ENCODE measurements at places on chromosomes 5 and 9.
A peak's percentile ranks its signal among the peaks of the same experiment; 100 is the strongest.

DNA sequence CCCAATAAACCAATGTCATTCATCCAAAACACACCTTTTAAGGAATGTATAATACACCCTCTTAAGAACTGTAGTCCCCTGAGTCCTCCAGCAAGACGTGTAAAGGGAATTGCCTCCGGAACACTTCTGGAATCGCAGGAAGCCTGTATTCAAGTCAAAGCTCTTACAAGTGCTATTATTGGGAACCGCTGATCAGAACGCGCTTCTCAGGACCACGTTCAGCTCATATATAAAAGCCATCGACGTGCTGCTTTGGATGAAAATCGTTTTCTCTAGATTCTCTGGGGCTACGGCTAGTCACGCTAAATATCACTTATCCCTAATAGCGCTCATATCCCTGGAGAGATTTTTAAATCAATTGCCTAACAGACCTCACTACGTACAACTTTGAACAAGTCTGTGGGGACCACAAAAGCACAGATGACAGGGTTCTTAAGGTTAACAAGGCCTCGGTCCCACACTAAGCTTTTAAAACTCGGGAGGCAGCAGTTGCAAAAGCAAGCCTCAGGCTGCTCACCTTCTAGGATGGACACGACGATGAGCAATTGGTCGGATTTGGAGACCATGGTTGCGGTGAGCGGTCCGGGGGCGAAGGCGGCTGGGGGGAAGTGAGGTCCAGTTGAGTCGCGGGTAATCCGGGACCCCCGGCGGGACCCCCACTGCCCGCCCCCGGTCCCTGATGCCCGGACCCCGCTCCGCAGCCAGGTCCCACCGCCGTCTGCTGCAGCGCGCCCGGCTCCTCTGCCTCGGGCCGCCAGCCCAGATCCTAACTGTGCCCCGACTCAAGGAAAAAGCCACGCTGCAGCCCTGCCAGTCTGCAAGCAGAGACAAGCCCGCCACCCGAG, 548 bp downstream of the CEP120 start:
- DNase-seq = peak; percentile 58

- no peak for DNase-seq
These were observed 8.8 kb downstream of the BBLN start for GRCh38 chr9:128168731-128169308.

GRCh38 chr5:84287951-84288350, 96.7 kb downstream of the EDIL3 start:
- peak; percentile 89 for DNase-seq

- DNase-seq = no peak
These were observed 11.2 kb downstream of the SPATA31D1 start for GRCh38 chr9:81999806-82000205.

DNA sequence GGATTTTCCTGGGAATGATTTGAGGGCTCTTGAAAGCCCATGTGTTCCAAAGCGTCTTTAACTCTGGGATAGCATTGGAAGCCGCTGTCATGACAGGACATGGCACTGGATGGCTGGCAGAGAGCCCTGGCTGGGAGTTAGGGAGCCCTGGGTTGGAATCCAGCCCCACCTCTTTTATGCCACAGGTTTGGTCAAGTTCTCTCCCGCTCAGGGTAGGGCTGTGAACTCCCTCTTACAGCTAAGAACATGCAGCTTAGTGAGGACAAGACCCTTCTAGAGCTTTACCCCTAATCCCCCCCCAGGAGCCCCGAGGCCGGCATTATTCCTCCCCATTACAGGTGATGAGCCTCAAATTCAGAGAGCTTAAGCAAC, 37.2 kb downstream of the OLFML2A start:
- DNase-seq = no peak

GRCh38 chr9:136719195-136719880, 7.0 kb downstream of the DIPK1B start:
- DNase-seq = no peak

DNA sequence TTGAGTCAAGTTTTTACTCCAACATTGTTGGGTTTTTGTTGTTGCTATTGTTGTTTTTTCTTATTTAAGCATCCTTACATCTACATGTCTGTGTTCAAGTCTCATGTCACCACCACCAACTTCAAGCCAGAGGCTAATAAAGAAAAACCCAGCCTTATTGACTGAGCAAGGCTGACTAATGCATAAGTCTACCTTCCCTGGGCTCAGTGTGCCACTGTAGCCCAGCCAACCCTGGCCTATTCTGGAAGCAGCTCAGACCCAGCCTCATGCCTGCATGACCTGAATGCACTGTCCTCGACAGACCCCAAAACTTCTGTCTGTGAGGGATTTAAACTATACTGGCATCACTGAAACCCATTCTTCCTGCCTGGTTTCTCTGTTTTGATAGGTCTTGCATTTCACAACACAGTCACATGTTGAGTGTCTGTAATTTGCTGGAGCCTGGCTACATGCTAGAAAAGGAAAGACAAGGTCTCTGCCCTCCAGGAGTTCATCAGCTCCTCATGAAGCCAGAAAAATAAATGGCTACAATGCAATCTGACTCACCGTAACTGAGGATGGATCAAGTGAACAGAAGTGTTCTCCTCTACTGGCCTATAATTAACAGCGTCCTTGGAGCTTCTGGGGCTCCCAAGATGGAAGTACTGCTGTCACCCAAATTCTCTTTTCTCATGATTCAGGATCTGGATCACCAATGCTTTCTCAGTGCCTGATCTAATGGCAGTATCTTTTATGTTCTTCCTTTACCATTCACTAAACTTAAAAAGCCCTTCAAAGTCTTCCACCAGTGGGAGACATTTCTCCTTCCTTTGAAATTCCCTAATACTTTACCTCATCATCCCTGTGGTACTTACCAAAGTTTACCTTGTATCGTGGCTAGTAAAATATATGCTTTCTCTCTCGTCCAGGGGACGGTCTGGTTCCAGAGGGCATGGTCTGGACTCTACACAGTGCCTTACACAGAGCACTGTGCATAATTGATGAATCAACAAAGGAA, 103.9 kb upstream of the IFNE start:
- no peak for DNase-seq

DNA sequence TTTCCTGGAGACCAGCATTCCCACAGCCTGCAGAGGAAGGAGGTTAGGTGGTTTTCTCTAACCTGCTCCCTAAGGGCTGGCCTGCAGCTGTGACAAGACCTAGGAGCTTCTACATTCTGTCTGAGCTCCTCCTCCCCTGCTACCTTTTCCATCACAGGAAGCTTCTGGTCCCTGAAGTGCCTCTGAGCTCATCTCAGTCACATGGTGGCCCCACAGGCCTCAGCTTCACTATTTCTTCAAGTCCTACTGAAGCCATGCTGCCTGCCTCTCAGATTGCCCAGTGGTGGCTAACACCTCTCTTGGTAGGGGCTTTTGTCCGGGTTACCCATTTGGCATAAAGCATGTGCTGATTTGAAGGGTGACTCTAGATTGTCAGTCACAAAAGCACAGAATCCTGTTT, 259.4 kb downstream of the CRB2 start:
- DNase-seq = peak; percentile 13

- peak; percentile 66 for DNase-seq
These were observed 296.8 kb downstream of the PDE4D start for GRCh38 chr5:59596586-59597350.

DNA sequence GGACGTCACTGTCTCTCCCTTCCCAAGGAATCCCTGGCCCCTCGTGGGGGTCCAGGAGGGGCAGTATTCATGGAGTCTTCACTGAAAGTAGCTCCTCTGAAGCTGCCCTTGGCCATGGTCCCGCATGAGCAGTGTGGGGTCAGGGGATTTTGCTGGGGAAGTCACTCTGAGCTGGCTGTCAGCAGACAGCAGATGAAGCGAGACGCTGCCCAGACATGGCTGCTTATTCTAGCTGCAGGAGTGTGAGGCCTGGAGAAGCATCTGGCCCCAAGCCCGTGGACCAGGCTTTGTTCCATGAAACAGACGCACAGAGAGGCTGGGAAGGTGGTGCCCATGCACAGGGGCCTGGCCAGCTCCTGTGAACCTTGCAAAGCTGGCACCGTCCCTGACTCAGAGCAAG, 21.5 kb upstream of the ASS1 start:
- DNase-seq = no peak

GRCh38 chr5:11588803-11589202, 315.4 kb downstream of the CTNND2 start:
- no peak for DNase-seq

- DNase-seq = no peak
These were observed 638.1 kb downstream of the EFNA5 start for GRCh38 chr5:107032629-107033028.

DNA sequence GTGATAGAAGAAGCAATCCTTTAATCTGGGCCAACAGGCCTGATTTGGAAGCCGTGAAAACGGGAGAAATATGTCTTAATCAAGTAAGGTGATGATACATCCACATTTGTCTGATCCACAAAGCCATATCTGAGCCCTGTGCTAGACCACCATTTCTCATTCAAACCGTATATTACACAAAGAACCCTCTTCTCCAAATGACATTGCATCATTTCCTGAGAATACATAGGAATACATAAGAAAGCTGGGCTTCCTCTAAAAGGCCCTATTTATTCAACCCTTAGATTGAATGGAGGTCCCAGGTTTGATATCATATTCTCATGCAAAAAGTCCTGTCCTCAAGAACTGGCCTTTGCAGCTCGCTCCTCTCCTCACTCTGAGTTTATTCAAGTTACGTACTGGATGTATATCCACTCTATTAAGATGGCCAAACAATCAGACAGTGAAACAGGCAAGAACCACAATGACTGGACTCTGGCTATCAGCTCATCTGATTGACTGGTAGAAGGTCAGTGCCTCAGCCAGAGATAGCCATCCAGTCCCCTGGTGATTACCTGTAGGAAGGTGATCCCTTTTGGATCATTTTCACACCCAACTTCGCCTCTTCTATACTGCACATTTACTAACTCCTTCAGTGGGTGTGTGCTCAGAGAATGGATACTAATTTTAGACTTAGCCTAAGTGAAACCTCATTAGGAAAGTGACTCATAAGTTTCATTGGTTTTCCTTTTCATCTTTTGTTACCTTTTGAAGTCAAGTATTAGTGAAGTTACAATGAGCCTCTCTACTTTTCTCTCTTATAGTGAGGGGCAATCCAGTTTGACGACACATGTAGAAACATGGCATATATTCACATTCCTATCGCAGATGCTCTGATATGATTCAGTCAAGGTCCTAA, 167.6 kb upstream of the WWC1 start:
- DNase-seq = no peak

- DNase-seq = no peak
These were observed 6.5 kb downstream of the UNC5A start for GRCh38 chr5:176816791-176817347.

DNA sequence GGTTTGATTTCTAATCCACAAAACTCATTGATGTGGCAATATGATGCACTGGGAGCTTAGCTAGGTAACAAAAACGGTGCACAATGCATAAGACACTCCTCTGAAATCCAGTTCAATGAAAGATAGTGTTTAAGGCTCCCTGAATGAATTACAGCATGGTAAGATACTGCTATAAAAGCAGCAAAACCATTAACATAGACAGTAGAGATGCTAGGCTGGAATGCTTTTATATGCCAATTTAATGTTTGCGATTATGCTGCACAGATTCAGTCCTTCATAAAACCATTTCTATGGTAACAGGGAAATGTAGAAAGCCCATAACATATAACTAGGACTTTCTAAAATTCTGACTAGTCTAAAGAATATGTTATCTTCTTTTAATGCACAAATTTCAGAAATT, 180.8 kb upstream of the NUDT12 start:
- DNase-seq = no peak

DNA sequence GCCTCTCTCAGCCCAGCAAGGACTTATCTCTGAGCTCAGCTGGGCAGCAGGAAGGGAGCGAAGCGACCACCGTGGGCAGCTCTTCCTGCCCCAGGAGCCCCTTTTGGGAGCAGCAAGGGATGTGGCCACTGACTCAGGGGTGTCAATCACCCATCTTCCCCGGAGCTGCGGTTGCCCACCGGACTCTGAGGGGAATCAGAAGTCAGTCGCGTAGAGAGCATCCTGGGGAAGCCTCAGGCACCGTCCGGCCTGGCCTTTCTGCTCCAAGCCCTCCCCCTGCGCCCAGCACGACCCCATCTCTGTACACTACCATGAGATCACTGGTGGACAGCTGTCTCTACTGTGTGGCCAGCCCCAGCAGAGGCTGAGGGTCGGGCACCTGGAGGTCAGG, 24.6 kb downstream of the GFI1B start:
- DNase-seq = peak; percentile 93

DNA sequence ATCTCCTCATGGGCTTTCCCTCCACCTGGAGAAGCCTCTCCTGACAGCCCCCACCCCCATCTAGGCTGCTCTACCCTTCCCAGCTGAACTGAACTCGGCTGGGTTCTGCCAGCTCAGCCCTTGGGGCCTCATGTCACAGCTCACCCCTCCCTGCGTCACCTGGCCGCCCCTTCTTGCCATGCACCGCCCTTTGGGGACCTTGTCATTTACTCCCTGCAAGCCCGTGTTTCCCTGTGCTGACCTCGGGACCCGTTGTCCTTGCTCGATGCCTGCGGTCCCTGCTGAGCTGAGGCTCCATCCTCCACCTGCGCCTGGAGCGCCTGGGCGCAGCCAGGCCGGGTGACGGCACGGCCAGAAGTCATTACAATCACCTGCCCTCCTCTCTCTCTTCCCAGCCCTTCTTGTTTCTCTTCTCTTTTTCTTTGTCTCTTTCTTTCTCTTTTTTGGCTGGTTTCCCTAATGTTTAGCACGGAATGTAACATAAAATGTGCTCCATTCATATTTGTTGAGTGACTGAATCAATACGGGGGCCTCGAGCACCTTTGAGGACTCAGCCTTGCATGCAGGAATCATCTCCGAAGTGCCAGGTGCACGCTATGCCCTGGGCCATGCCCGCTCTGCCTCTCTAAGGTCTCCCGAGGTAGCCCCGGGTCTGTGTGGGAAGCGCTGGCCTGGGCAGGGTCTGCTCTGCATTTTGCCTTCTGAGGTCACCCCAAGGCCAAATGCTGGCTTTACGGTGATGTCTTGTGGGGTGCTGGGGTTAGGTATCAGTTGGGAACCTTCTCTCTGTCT, 48.1 kb upstream of the COL5A1 start:
- DNase-seq = no peak

- DNase-seq = no peak
These were observed 32.3 kb upstream of the NIPBL start for GRCh38 chr5:36844305-36844704.

DNA sequence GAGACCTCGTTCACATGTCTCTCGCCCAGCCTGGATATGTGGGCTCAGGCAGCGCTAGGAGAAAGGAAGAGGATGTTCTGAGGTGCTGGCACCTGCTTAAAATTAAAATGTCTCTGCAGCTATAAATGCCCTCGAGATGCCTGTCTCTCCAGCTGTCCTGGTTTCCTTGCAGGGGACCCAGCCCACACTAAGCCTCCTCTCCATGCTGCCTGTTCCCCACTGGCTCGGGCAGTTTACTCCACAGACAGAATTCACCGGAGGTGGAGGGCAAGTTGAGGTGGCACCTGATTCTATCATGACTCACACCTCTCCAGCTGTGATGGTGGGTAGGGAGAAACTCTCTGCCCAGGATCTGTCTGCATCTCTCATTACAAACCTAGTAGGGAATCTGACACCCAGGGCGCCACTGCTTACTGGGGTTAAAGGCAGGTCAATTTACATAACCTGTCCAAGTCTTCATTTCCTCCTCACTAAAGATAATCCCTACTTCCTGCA, 420.9 kb downstream of the SPOCK1 start:
- no peak for DNase-seq
